Renal pelvis (tissue), 12 donors: ENCODE measurements at places on chromosomes 2 and 18. TPM values are rescaled to one million over a fixed set of nuclear protein-coding genes. Genes with fewer than 3 reads are reported as not detected.

The C18orf54 gene
- 10.4 TPM for polyA plus RNA-seq

The MATN3 gene
- polyA plus RNA-seq = 2.5 TPM

The RAMP1 gene
- polyA plus RNA-seq = 5.0 TPM

The ABHD3 gene
- 21.4 TPM for polyA plus RNA-seq

The SLC38A11 gene
- polyA plus RNA-seq = 16.3 TPM

The VAMP5 gene
- 46.1 TPM for polyA plus RNA-seq

The RGPD3 gene
- 0.38 TPM for polyA plus RNA-seq

The QPCT gene
- 12.3 TPM for polyA plus RNA-seq

The CABLES1 gene
- 24.5 TPM for polyA plus RNA-seq

DNA sequence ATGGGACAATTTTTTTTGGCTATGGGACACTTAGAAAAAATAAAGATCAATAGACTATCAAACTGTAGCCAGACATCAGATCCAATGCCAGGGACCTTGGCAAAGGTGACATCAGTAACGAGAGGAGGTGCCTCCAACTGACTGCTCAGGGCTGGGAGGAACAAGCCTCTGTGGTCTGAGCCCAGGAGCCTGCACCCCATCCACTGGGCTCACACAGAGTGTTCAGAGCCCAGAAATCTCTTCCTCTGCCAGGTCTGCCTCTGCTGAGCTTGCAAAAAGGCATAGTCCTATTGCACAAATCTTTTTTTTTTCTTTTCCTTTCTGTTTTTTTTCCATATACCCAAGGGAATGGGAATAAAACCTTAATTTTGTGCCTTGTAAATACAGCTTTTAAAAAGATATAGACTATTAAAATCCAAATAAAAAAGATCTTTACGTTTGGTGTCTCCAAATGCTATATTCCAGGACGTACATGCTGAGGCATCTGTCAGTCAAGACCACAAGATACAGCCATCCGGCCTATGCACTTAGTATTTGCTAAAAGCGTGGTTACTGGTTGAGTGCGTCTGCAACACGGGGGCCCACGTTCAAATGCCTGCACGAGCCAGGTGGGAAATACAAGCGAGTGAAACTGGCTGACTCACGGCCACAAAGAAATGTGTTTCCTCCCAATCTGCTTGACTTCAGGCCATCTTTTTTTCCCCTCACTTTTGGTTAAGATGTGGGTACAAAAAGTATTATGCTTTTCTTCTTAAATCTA is 7.8 kb upstream of the ARHGAP25 start:
- DNase-seq = no peak

- peak; percentile 20 for DNase-seq
Measured at GRCh38 chr2:179861027-179861415, 391 bp downstream of the ZNF385B start.

DNA sequence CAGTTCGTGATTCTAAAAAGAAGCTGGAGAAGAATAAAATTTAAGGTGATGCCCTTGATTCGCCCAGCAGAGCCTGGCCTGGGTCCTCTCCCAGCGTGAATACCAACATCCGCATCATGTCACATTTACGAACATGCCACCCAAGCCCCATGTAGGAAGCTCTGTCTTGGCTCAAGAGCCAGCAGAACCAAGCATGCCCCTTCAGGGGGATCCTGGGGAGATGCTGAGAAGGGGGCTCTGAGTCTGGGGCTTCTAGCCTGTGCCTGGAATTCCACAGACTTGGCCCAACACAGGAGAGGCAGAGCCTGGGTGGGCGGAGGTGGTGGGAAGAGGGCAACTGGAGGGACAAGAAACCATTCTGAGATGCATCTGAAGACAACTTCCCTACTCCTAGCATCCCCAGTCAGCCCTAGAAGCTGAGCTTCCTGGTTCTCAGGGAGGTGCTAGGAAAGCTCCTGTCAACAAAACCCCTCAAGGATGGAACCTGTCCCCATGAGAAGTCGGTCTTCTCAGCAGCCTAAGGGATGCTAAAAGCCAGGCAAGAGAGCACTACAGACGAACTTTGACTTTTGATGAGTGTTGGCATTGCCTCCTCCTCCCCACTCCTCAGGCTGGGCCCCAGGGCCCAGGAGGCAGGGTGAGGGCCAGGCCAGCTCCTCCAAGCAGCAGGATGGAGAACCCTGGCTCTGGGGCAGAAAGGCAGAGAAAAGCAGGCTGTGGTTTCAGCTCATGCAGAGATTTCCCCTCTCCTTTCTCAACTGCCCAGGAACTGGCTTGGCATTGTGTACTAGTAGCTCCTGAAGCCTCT is 57.9 kb downstream of the POLR1A start:
- no peak for DNase-seq

DNA sequence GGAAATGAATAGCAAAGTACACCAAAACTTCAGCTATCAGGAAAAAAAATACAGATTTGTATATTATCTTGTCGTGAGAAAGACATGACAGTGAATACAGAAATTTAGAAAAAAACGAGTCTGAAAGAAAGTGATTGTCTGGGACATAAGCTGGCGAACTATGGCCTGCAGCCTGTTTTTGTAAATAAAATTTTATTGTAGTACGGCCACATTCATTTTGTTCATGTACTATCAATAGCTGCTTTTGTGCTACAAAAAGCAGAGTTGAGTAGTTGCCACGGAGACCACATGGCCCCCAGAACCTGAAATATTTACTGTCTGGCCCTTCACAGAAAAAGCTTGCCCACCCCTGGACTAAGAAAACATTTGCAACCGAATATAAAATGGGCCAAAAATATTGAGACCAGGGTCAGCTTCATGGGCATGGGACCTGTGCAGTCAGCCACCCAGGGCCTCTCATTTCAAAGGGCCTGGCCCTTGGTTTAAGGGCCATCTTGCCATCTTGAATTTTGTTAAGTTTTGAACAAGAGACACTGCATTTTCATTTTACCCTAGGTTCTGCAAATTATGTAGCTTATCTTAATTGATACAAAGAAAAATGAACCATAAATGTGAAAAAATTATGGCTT is 17.9 kb downstream of the ANTXR1 start:
- DNase-seq = no peak

DNA sequence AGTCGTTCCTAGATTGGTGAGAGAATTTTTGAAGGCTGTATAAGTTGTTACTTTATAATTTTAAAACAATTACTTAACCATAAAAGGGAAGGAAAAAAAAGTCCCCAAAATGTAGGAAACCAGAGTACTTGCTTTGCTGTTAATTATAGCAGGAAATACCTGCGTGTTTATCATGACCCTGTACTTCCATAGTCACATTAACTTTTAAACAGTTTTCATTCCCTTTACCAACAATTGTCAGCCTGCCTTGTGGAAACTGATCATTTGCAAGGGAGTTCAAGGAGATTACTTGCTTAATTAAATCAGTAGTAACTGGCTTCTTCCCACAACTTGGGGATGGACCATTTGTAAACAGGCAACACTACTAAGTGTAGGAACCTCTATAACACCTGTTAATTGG is 6.4 kb upstream of the ITPRID2 start:
- DNase-seq = no peak

DNA sequence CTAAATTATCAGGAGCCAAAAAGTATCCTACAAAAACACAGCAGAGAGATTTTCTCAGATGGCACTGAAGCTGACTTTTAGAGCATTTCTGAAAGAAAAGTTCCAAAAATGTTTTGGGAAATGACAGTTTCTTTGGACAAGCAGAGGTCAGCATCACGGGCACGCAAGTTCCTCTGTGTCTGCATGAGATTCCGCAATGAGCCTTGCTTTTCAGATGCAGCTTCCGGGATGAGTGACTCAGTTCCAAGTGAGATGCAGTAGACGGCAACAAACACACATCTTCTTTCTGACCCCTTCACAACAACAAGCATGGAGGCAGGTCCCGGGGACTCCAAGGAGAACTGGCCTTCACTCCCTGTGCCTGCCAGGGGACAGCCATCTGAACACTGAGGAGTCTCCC is 76.6 kb downstream of the EIPR1 start:
- no peak for DNase-seq

- DNase-seq = no peak
Measured at GRCh38 chr2:209239585-209239938, 184.3 kb upstream of the MAP2 start.

DNA sequence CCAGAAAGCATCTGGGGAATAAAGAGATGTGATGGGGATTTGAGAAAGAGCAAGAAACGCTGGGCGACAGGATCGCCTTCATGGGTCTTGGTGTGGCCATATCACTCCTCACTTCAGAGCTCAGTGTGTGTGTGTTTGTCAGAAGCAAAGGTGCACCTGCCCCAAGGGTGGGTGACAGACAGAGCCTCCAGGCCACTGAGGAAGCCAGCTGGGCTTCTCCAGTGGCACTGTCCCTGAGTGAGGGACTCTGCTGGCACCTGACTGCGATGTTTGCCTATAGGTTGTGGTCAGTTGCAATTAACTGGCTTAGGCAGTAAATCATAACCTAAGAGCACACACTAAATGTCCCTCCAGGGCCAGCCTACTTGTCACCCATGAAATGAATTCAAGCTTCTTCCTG is 23.5 kb upstream of the GNAL start:
- no peak for DNase-seq

- no peak for DNase-seq
Measured at GRCh38 chr18:7301094-7301493, 70.2 kb downstream of the LRRC30 start.

- DNase-seq = no peak
Measured at GRCh38 chr2:224781400-224781799, 65.2 kb upstream of the CCDC195 start.

GRCh38 chr2:69059731-69060290 is 46.8 kb downstream of the ANTXR1 start:
- DNase-seq = no peak

- no peak for DNase-seq
Measured at GRCh38 chr2:86309966-86310365, 27.5 kb downstream of the REEP1 start.

- no peak for DNase-seq
Measured at GRCh38 chr2:128292599-128293425, 25.9 kb downstream of the HS6ST1 start.

DNA sequence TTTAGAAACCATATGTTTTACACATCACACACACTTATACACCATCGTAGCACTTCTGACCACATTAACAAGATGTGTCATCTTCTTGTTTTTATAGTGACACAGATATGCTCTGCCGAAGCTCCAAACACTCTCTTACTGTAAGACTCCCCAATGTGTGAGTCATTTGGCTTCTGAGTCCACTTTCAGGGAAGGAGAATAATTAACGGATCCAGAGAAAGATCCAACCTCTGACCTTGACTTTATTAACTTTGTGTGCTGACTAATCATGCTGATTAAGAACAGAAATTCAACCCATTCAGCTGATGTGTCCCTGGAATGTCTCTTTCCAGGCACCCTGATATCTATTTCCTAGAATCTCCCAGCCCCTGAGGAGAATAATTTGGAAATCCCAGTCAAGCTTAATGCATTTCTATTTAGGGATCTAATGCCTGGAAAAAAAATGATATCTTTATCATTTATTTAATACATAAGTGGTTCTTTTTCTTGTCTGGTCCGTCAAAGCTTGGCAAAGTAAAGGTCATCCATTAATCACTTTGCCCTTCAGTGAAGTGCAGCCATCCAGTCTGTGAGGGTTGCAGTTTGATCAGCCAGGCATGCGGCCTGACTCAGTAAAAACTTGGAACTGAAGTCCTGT is 615.8 kb upstream of the SYT4 start:
- peak; percentile 45 for DNase-seq

- peak; percentile 60 for DNase-seq
Measured at GRCh38 chr18:79507076-79507545, 111.4 kb downstream of the NFATC1 start.

DNA sequence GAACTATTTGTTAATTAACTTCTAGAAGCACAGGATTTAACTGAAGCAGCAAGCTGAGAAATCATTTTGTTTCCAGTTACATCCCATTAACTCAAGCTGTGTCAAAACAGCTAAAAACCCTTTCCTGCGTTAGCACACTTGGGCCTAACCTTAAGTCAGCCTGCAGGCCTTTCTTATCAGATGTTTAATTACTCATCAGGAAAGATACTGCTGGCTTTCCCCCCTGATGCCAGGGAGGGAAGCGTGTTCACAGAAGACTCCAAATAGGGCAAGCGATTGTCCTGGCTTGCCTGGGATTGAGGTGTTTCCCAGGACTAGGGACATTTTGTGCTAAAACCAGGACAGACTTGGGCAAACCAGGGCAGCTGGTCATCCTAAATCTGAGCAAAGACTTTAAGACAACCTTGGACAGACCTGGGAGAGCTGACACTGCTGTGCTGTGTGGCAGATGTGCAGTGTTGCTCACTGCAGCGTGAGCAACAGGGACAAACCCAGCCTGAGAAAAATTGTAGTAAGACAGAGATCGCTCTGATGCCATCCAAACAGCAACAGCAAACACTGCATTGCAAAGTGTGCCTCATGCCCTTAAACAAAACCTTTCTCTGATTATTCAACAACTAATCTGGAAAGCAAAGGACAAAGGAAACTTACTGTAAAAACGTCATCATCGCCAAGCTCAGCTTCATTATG is 100.9 kb downstream of the SPRED2 start:
- no peak for DNase-seq

- no peak for DNase-seq
Measured at GRCh38 chr18:40088130-40088529, 1866.9 kb upstream of the PIK3C3 start.

DNA sequence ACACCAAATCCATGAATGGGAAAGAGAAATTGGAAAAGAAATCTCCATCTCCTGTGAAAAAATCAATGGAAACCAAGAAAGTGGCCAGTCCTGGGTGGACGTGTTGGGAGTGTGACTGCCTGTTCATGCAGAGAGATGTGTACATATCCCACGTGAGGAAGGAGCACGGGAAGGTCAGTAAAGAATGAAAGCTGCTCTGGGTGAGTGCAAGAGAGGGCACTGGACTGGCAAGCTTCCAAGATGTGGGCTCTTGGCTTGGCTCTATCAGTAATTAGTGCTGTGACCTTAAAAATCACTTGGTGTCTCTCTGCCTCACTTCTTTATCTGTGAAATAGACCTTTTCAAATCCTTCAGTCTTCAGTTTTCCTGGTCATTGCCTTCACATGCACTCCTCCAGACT is 89.0 kb downstream of the ZNF532 start:
- no peak for DNase-seq

DNA sequence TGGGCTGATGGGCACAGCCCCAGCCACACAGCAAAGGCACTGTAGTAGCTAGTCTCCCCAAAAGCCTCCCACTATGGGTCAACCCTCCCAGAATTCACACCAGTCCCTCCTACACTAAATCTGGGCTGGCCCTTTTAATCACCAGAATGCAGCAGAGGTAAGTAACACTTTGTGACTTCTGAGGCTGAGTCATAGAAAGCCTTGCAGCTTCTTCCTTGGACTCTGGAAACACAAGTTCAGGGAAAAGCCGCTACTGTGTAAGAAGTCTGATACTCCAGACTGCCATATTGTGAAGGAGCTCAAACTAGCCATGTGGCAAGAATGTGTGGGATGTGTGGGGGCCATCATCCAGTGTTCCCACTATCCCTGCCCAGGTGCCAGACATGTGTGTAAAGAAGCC is 19.0 kb upstream of the SIX2 start:
- DNase-seq = no peak

- DNase-seq = no peak
Measured at GRCh38 chr18:51251625-51252024, 54.1 kb upstream of the MEX3C start.

DNA sequence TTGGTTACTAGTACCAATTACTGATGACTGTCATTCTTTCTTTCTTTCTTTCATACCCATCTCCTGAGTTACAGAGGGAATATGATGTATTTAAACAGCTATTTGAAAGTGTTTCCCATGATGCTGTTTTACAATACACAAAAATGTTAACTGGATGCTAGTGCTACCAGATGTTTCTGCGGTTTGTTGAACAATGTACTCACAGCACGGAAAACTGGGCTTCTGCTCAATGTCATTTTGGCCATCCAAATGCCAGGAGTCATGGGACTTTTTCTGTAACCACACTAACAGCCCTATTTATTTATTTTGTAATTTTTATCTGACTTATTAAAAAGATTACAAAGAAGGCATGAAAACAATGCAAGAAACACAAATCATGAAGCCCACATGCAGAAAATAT is 313.8 kb downstream of the RIT2 start:
- no peak for DNase-seq
